ENCODE measurements at places on chromosomes 2 and 18.

DNA sequence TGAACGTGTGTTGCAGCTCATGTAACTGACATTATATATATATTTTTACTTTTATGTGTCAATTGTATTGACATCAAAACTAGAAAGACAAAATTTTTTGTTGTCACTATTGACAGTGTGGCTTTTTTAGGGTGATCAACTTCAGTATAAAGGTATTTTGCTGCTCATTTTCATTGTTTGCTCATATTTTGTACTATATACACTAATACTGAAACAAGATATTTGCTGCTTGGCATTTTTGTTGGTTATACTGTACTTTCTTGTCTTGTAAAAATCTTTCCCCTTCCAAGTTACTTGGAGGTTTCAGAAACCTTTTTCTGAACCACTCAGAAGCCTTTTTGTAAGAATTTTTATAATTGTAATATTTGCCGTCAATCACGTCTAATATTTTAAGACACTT is 16.5 kb downstream of the AFTPH start:
- no peak for DNase-seq

- no peak for DNase-seq
Measured at GRCh38 chr18:3085612-3086011, 72.7 kb upstream of the LPIN2 start.

GRCh38 chr2:145235312-145235711 is 715.4 kb upstream of the ZEB2 start:
- DNase-seq, result no peak

DNA sequence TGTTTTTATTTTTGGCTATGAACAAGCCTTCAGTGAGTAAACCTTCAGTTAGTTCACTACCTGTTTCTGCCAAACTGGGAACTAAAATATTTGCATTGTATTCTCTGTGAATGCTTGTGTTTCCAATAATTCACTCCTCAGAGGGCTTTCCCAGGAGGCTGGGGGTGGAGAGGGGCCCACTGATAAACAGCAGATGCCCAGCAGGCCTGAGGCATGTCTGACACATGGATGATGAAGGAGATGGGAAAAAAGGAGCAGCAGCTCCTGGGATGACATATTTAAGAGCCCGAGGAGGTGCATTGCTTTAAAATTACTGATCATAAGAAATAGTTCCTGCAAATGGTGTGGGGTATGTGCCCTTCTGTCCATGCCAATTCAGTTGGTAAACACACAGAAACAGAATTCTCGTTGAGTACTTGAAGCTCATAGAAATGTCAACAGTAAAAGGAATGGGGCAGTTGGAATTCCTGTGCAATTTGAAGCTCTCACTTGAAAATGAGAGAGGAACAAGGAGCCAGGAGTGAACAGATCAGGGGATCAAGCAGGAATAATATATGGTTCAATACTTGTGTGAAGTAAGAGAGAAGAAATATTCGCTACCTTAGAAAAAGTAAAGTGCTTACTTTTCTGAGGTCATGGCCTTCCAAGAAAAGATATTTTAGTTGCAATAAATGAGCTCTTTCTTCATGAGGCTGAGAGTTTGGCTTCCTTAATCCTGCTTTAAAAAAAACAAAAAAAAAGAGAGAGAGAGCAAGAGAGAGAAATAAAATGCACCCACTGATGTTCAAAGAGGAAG is 22.0 kb upstream of the HNMT start:
- no peak for DNase-seq

- no peak for DNase-seq
Measured at GRCh38 chr2:156037482-156037881, 295.0 kb downstream of the NR4A2 start.

DNA sequence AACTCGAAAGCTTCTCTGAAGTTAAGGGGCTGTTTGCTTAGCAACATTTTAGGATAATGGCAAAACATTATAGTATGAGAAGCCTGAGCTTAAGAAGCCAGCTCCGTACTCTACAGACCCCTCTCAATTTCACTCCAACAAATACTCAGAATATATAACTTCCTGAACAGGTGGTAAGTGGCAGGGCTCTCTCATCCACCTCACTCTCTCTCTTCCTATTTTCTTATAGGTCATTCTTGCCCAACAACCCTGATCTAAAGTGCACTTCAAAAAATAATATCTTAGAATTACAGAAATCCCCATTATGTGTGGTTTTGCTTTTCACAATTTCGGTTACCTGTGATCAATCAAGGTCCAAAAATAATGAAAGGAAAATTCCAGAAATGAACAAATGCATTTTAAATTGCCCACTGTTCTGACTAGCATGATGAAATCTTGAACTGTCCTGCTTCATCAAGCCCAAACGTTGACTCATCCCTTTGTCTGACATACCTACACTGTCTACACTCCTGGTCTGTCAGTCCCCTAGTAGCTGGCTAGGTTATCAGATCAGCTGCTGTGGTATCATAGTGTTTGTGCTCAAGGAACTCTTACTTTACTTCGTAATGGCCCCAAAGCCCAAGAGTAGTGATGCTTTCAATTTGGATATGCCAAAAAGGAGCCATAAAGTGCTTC is 122.8 kb upstream of the COL5A2 start:
- no peak for DNase-seq

DNA sequence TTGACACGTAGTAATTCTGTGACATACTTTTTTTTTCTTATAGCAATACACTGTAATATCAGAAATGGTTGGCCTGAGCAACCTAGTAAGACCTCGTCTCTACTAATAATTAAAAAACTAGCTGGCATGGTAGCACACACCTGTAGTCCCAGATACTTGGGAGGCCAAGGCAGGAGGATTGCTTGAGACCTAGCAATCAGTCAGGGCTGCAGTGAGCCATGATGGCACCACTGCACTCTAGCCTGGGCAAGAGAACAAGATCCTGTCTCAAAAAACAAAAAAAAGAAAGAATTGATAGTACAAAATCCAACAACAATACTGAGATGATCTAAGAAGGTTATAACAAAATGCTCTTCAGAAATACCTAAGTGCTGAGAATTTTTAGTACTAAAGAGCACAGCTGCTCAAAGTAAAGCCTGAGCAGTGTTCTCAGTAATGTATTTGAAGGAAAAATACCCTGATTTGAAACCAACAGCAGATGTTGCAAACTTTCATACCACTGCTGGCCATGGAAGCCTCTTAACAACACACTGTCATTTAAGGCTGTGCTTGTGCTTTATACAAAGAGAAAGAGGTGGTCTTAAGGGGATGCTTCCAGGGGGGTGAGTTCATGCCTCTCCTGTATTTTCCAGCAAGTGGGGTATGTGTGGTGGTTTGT is 132.6 kb upstream of the CDCA7 start:
- no peak for DNase-seq

GRCh38 chr2:66803726-66804125 is 368.8 kb downstream of the MEIS1 start:
- no peak for DNase-seq

DNA sequence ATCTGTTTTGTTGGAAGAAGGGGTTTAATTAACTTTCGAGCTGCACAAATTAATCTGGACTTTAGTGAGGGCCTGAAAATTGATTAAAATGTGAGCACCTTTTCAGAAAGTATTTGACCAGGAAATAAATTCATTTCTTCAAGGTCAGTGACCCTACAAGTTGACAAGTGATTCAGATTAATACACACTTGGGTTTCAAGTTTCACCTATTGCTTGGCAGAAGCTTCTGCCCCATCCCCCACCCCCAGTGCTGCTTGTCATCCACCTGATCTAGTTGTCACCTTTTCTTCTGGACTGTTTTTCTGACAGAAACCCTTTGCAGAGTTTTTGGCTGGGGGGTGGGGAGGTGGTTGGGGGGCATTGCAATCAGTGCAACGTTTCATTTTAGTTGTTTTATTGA is 46.2 kb downstream of the RPRM start:
- no peak for DNase-seq

DNA sequence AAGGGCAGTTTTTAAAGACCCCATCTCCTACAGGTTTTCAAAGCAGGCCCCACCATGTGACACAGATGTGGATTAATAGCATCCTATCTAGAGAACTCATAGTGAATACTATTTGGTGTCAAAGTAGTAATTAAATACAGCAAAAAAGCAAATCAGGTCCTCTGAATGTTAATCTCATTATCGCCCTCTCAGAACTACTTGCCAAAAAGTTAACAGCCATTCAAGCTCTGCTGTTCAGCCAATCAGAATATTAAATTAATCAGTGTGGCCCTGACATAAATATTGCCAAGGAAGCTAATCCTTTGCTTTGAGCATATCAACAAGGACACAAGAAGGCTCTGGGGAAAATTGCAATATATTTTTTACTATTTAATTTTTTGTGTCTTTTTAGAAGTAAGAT is 428.9 kb upstream of the SOX11 start:
- DNase-seq, result no peak

DNA sequence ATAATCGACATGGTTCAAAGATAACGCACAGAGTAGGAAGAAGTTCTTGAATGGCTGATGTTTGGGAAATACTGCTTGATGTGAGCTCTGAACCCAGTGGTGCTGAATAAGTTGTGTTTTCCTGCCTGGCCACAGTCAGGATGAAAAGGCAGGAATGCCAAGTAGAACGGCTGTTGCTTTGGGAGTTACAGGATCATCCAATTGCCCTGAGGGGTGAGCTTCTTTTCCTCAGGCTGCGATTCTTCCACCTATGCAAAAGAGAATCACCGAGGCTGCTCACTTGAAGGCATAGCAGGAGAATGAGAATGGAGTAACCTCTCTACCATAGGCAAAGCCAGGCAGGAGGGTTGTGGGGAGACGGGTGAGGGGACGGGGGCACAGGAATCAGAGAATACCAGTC is 14.4 kb upstream of the IGFBP2 start:
- DNase-seq, result no peak

DNA sequence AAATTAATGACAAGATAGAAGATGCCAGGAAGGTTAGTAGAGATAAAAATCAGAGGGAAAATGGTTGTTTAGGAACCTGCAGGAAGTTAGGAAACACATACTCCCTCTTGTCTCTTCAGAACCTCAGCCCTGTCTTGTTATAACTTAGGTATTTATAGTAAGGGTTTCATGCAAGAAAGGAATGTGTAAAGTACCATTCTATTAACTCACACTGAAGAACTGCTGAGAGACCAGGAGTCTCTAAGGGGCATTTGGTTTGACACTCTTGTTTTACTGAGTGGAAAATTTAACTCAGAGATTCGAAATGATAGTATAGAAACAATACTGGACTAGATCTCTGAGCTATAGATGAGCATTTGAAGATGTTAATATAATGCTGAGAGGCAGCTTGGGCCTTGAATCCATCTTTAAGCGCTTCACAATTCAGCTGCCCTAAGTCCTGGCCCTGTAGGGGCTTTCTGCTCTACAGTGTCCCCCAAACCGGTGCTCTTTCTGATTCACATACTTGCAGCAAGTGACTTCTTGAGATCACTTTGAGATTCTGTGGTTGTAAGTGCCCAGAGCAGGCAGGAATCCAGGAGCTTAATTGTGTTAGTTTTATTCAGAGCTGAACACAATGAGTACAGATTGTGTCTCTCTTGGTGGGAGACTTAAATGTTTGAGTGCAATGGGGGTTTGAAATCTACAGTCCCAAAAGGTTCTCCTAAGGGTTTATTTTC is 235.0 kb upstream of the RGPD4 start:
- no peak for DNase-seq

- DNase-seq, result no peak
Measured at GRCh38 chr2:31132786-31133185, 5.5 kb downstream of the GALNT14 start.

DNA sequence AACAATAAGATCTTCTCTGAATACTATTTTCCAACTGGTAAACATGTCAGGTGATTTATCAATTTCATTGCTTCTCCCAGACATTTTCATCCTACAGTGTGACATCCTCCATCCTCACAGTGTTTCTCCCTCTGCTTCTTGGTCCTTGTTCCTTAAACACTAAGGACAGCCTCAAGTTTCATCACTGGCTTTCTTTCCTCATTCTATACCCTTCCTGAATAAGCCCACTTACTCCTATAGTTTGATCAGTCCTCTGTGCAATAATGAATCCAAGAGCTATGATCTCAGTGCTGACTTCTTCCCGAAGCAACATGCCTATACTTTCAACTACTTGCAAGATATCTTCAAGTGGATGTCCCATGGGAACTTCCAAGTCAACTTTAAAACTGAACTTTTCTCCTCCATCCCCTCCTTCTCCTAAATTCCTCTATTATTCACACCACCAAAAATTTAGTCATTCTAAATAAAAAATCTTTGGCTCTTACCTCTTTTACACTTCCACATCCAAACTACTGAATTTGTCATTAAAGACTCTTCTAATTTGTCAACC is 87.6 kb downstream of the FAM228A start:
- no peak for DNase-seq

DNA sequence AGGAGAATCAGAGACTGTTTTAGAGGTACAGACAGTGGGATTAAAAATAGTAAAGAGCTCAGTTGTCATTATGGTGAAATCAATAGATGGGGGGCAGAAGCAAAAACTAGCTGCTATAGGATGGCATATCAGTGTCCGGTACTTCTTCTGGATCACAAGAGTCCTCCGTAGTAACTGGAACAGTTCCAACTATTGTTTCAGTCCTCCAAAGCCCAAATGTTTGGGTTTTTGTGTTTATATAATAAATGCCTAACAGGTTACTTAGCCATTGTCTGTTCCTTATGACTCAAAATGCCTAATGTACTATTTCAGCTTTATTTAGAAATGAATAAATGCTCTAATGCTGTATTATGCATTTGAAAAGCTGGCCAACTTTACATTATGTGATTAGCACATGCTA is 401.2 kb downstream of the PTH2R start:
- no peak for DNase-seq

GRCh38 chr2:212124598-212124997 is 414.0 kb downstream of the ERBB4 start:
- DNase-seq, result no peak

- DNase-seq, result no peak
Measured at GRCh38 chr2:37332560-37332959, 7.9 kb upstream of the PRKD3 start.

DNA sequence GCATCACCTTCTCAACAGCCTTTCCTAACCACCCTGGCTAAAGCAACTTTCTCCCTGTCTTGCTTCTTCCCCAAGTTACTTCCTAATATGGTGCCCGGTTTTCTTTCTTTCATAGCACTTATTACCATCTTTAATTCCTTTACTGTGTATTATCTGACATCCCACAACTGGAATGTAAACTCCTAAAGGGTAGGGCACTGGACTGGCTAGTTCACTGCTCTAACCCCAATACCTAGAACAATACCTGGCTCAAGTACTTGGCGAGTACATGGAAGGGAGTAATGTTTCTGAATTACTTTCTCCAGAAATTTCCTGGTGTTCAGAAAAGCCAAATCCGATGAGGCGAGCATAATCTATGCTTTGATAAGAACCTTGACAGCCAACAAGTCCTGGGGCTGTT is 22.7 kb upstream of the RNF103 start:
- no peak for DNase-seq

All from left colon (tissue), 2 donors.